ENCODE measurements at places on chromosomes 2 and 18. TPM values are rescaled to one million over a fixed set of nuclear protein-coding genes. Genes with fewer than 3 reads are reported as not detected.

The ATOH8 gene
- total RNA-seq: not detected

The LDLRAD4 gene
- total RNA-seq: 27.3 TPM

DNA sequence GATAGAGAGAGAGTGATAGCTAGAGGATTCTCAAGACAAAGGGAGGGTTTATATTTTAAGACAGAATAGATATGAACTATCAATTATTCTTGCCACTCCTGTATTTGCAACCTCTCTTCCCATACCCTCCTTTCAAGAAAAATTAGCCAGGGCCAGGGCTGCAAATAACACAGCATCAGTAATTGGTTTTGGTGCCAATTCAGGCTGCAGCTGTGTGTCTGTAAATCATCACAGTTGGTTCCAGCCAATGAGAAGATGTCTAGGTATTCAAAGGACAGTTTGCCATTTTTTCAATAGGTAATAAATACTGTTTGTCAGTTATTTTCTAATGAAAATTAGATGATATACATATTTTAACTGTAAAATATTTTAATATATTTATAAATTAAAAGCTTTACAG is 73.5 kb downstream of the WDPCP start:
- no peak for DNase-seq

- no peak for DNase-seq
These were observed 134.2 kb downstream of the SMAD7 start for GRCh38 chr18:48816554-48816953.

The TMEM127 gene
- 29.8 TPM for total RNA-seq
